ENCODE measurements at places on chromosomes 7 and 10.

GRCh38 chr7:79175374-79175773 lies 278.1 kb downstream of the MAGI2 start:
- DNase-seq: no peak

GRCh38 chr7:92874567-92874966 lies 38.2 kb upstream of the CDK6 start:
- DNase-seq: no peak

- no peak for DNase-seq
Measured at GRCh38 chr7:69966766-69967591, 368.7 kb downstream of the AUTS2 start.

DNA sequence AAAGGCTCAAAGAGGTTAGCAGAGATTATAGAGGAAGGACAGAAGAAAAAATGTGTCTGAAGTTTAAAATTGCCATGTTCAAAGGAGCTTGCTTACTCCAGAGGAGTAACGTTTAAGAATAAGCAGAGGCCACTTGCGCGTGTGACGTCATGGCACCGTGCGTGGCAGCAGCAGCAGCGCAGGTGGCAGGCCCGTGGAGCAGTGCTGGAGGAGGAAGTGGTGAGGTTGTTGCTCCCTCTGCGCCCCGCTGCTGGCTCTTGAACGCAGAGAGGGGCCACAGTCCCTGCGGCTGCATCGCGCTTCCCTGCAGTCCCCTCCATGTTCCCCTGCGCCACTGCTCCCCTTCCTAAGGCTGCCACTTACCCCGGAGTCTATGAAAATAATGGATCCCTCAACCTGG lies 37.5 kb downstream of the GDI2 start:
- DNase-seq: no peak

GRCh38 chr7:131365838-131366237 lies 38.2 kb downstream of the MKLN1 start:
- DNase-seq: no peak

DNA sequence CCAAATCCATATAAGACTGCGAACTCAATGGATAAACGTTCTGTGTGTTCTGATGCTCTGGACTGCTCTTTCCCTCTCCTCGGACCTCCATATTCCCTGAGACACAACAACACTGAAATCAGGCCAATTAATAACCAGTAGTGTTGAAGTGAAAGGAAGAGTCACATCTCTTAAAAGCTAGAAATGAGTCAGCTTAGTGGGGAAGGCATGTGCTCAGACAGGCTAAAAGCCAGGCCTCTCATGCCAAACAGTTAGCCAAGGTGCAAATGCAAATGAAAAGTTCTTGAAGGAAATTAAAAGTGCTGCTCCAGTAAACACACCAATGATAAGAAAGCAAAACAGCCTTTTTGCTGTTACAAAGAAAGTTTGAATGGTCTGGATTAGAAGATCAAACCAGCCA lies 29.3 kb downstream of the TNS3 start:
- no peak for DNase-seq

GRCh38 chr10:129467359-129468064 lies 471 bp downstream of the MGMT start:
- no peak for DNase-seq

GRCh38 chr7:34497153-34497777 lies 160.8 kb upstream of the NPSR1 start:
- DNase-seq: no peak

DNA sequence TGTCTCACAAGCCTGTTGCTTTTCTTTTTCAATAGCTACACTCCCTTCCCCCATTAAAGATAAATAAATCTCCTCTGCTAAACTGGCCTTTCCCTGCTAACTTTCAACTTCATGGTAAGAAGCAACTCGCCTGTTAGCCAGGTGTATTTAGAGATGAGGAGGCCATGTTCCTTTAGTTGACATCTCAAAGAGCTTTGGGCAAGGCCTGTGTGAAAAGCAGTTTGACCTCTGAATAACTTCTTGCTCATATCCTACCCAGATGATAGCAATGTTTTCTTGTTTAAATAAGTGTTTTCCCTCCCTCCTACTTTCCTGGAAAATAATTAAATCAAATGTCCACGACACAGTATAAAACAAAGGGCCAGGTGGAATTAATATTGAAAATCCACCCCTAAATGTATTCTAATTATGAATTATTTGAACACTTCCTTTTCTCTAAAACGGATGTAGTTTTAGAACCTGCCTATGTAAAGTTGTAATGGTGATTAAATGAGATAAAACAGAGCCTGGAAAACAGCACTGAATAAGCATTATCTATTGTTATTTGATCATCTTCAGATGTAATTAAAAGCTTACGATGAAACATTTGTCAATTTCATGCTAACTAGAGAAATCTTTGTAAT lies 78.5 kb downstream of the HGF start:
- no peak for DNase-seq

DNA sequence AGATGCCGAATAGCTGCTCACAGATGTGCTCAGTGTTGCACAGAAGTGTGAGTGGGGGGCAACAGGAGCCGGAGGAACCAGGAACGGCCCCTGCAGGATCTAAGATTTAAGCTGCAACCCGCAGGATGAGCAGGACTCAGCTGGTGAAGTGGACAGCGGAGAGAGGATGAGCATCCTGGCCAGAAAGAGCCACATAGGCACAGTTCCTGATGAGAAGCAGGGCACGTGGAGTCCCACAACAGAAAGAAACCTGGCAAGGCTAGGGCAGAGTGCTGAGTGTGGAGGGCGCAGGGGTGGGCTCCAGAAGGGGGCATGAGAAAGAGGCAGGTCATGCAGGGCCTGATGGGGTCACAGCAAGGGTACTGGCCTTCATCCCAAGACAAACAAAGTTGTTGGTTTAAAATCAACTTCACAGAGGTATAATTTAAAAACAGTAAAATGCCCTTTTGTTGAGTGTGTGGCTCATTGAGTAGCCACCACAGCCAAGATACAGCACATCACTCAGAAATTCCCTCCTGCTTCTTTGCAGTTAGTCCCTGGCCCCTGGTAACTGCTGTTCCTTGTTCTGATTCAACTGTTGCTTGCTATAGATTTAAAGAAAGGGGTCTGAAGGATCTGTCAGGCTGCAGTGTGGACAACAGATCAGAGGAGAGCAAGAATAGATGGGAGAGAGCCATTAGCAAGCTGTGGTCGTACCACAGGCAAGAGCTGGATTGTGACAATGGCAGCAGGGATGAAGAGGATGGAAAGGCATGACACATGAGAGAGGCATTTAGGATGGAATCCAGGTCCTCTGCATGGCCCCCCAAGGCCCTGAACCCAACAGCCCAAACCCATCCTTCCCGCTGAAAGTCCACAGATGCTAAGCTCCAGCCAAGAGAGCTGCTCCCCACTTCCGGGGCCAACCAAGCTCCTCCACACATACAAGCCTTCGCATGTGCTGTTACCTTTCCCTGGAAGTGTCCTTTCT lies 53.1 kb upstream of the OSBPL3 start:
- DNase-seq: no peak

DNA sequence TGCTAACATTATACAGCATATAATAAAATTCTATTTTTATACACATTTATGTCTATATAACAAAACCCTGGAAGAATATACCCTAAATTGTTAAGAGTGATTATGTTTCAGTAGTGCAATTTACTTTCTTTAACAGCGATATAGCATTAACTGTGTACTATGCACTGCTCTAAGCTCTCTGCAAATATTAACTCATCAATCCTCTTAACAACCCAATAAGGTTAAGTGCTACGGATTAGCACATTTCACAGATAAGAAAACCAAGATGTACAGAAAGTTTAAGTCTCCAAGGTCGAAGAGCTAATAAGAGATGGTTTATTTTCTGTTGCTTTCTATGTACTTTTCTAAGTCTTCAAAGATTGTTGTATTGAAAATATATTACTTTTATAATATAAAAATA lies 95.8 kb downstream of the SEMA3C start:
- DNase-seq: no peak

DNA sequence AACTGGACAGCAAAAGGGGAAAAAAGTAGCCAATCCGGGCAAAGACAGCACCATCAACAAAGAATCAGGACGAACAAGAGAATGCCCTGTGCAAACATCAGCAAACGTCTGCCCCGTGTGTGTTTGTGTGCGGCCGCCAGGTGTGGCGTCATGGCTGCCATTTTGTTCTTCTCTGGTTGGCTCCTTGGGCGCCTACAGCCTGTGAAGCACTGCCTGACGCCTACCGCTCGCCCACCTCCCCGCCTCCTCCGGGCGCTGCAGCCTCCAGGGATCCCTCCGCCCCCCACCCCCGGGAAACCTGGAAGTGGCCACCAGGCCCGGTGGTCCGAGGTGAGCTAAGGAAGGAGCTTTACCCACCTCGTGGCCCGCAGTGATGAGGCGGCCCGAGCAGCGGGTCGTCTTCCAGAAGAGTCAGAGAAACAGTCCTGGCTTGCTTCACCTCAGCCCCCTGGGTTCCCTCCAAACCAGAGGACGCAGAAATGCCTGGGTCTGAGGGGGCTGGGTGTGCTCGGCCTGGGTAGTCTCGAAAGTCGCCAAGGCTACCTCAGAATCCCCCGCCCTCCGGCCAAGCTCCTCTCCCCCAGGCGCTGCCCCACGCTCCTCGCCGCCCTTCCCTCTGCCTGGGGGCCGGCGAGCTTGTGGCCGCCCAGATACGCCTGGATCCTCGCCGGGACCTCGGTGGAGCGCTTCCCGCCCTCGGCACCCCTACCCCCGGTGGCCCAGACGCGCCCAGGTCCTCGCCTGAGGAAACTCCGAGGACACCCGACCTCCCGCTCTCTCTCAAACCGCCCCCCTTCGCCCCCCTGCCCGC lies 61.8 kb upstream of the IL6 start:
- no peak for DNase-seq

DNA sequence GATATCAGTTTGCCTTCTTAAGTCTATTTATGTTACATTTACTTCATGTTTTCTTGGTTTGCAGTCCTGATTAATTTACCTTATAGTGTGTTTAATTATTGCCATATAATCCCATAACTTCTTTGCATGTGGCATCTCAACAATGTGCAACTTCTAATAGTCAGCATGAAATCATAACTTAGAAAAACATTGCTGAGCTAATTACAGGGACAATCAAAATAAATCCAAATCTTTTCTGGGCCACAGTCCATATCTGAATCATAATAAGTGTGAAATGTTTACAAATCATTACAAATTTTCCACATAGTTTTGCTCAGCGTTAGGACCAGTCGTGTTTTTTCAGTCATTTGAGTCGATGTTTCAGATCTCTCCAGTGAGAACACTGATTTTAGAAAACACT lies 29.1 kb upstream of the CABCOCO1 start:
- DNase-seq: no peak

DNA sequence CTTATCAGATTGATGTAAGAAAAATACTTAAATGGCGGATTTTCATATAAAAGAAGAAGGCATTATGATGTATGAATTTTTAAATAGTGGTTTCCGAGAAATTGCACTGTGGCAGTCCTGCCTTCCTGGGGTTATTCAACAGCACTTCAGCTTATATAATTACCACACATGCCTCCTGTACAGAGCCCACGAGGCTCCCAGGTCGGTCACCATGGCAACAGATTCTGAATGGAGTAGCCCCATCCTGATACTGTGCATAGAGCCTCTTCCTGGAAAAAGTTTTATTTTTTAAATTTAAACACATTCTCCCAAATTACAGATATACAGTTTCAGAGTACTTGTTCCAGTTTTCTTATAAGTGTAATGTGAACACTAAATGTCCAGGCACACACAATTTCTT lies 15.9 kb upstream of the ASB4 start:
- DNase-seq: no peak

GRCh38 chr10:98694014-98694413 lies 247.3 kb upstream of the HPS1 start:
- no peak for DNase-seq

DNA sequence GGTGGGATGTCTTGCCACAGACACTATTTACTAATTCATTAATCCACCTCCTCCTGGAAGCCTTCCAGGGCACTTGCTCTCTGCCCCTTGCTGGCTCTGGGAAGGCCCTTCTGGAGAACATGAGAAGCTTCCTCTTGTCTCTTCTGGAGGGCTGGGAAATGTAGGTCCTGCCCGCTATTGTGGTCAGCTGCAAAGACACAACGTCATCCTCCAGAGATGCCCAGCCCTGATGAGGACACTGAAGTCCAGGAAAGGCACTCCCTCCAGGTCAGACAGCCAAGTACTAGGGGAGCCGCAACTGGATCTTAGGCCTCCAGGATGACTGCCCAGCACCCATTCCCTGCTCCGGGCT lies 9.6 kb upstream of the TACR2 start:
- DNase-seq: no peak

- DNase-seq: no peak
Measured at GRCh38 chr7:11317766-11318165, 344.1 kb downstream of the PHF14 start.

GRCh38 chr7:27579565-27579964 lies 83.1 kb downstream of the HIBADH start:
- no peak for DNase-seq

DNA sequence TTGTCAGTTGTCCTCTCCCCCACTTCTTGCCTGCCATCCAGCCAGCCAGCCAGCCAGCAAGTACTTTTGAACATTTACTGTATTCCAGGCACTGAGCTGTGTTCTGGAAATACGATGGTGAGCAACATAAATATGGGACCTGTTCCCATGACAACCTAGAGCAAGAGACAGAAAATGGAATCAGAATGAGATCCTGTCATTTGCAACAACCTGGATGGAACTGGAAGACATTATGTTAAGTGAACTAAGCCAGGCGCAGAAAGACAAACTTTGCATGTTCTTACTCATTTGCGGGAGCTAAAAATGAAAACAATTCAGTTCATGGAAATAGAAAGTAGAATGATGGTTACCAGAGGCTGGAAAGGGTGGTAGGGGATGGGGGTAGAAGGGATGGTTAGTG lies 140.7 kb downstream of the ICA1 start:
- DNase-seq: no peak

- no peak for DNase-seq
Measured at GRCh38 chr10:91434041-91434440, 23.9 kb downstream of the HECTD2 start.

- no peak for DNase-seq
Measured at GRCh38 chr7:38127216-38128207, 50.5 kb upstream of the STARD3NL start.

- DNase-seq: no peak
Measured at GRCh38 chr7:142476077-142476476, 218.2 kb upstream of the PRSS58 start.

DNA sequence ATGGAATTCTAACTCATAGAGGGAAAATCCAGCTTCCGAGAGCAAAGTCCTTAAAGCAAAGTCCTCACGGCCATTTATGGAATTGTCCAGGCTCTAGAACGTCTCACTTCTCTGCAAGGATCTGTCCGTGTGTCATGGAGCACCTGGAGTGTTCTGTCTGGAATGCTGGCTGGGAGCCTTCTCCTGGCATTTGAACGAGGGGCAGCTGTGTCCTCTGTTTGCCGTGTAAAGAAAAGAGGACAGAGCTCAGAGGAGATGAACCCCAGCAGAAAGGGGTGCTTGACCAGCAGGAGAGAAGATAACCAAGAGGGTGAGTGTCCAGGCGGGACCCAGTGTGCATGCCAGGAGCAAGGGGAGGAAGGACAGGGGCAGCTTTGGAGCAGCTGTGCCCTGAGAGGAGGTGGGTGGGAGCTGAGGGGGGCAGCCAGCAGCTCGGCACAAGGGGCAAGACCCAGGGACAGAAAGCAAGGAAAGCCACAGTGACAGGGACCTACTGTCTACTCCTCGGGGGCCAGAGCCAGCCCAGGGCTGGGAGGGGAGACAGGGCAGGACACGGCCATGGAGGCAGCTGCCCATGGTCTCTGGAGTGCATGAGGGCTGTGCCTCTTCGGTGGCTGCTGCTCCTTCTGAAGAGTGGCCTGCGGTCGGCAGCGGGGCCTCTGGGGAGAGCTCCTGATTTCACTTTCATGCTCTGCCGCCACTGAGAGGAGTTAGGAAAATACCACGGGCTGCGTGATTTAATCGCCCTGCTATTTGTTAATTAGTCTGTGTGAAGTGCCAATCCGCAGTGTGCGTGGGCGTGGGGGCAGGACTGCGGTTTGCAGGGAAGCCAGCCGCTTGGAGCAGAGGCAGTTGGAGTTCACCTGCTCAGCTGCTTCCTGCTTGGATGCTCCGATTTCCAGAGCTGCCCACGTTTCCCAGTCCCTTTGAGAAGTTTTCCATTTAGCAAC lies 149.3 kb upstream of the SHH start:
- DNase-seq: peak; percentile 90

Measured in DMS79 treated with DMSO at 0.1 percent for 48 hours (cell line).